ENCODE measurements at places on chromosomes 2 and 18. TPM values are rescaled to one million over a fixed set of nuclear protein-coding genes. Genes with fewer than 3 reads are reported as not detected.

- H3K27ac ChIP-seq = no peak overlapping the region
- no peak overlapping the region for H3K4me3 ChIP-seq
- DNase-seq = peak; percentile 40
- H3K36me3 ChIP-seq = no peaks in the 10 kb centered on the region
Observed at GRCh38 chr2:98921062-98921461, 15.0 kb downstream of the CRACDL start.

DNA sequence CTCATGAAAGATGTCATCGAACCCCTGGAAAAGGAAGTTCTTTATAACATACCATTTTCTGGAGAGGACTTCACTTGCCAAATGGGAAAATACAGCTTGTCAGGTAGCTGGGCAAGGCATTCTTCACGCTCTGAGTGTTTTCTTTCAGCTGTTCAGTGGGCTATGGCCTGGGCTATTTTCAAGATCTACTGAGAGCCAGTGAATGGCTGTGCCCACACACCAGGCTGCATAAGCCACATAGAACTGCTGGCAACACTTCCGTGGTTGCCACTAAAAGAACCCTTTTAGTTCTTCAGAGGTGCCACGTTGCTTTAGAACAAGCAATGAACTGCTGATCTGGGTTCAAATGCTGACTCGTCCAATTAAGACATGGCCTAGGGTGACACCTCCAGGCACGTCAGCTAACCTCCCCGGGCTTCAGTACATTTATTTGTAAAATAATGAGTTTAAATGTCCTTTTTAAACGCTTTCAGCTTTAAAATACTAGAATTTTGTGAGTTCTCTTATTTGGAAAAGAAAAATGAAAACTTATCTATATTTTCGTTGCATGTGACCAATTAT is 36.6 kb upstream of the GORASP2 start:
- H3K36me3 ChIP-seq = no peaks in the 10 kb centered on the region
- H3K4me1 ChIP-seq = no peaks in the 10 kb centered on the region
- no peak overlapping the region for H3K27ac ChIP-seq
- no peak for DNase-seq
- no peaks in the 10 kb centered on the region for H3K27me3 ChIP-seq
- H3K4me3 ChIP-seq = no peak overlapping the region

DNA sequence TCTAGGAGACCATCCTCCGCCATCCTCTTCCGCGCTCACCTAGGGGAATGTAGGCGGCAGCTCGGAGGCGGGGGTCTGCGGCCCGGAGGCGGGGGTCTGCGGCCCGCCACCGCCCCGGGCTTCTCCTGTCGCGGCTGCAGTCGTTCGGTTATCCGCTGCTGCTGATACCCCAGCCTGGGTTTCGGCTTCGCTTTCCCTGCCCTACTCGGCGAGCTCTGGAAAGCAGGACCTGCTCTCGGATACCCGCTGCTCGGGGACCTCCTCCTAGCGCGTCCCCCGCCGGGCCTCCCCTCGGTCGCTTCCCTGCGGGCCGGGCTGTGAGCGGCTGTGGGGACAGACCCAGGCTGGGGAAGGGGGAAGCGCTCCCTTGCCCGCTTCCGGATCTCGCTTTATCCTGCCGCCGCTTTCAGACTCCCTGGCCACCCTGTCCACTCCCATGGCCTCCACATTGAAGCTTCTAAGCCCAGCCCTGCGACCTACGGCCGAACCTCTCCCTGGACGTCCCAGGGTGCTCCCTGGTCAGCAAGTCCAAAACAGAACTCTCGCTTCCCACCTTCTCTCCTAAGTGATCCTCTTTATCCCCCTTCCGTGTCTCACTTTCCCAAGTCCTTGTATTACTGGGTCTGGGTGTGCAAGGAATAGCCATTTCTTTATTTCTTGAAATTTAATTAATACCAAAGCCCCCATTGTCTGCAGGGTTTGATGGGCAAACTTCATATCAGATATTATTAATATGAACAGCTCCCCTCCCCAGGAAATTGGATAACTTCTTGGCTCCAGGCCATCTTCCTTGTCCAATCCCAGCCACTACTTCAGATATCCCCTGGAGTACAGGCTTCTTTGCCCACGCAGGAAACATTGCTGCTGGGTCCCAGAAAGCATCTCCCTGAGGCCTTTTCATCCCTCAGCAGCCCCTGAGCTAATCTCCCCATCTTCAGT is 769 bp downstream of the FKBP1B start:
- H3K27me3 ChIP-seq = no peaks in the 10 kb centered on the region
- peak; percentile 70 for DNase-seq
- H3K4me3 ChIP-seq = peak overlapping the region; percentile 78
- H3K4me1 ChIP-seq = peaks cover 17% of the 10 kb centered on the region

Gene CHRND
- not detected for total RNA-seq

DNA sequence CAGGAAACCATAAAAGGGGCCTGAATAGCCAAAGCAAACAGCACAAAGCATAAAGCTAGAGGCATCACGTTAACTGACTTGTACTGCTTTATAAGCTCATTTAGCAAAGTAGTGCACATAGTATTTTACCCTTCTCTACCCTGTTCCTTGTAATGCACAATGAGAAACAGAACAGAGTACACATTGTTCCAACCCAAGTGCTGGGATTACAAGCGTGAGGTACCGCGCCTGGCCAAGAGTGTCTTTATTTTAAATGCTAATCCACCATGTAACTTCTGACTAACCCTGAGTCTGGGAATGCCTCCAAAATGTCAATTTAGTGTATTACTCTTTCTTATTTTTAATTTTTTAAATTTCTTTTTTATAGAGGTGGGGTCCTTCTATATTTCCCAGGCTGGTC is 46.4 kb upstream of the STON1 start:
- peaks cover 55% of the 10 kb centered on the region for H3K36me3 ChIP-seq
- H3K27me3 ChIP-seq = no peaks in the 10 kb centered on the region
- H3K4me3 ChIP-seq = no peak overlapping the region
- H3K4me1 ChIP-seq = peaks cover 28% of the 10 kb centered on the region
- no peak overlapping the region for H3K27ac ChIP-seq

Gene CYP27C1
- total RNA-seq = not detected

DNA sequence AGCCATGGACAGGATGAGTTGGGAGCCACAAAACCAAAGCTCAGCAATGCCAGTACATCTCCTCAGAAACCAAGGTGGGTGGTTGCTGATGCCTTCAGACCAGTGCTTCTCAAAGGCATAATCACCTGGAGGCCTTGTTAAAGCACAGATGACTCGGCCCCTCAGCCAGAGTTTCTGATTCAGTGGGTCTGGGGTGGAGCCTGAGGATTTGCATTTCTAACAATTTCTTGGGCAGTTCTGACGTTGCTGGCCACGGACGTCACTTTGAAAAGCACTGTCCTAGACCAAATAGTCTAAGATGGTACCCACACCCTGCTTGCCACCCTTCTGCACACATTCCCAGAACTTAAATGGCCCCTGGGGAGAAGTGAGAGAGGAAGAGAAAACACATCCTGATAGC is 24.1 kb upstream of the CDH2 start:
- no peak for DNase-seq
- no peaks in the 10 kb centered on the region for H3K36me3 ChIP-seq
- H3K27ac ChIP-seq = no peak overlapping the region
- no peaks in the 10 kb centered on the region for H3K4me1 ChIP-seq

Gene NCKAP5
- 40.8 TPM for total RNA-seq
